Activated CD4-positive, alpha-beta memory T cell treated with anti-CD3 and anti-CD28 coated beads for 36 hours (primary cell): ENCODE measurements at places on chromosomes 11 and 22. TPM values are rescaled to one million over a fixed set of nuclear protein-coding genes. Genes with fewer than 3 reads are reported as not detected.

GRCh38 chr11:108793138-108793537 is 128.3 kb downstream of the DDX10 start:
- DNase-seq = no peak
- no peaks in the 10 kb centered on the region for H3K36me3 ChIP-seq
- H3K4me3 ChIP-seq = no peak overlapping the region
- H3K27me3 ChIP-seq = no peaks in the 10 kb centered on the region
- H3K4me1 ChIP-seq = peaks cover 21% of the 10 kb centered on the region

The MDK gene
- total RNA-seq = 7.0 TPM

DNA sequence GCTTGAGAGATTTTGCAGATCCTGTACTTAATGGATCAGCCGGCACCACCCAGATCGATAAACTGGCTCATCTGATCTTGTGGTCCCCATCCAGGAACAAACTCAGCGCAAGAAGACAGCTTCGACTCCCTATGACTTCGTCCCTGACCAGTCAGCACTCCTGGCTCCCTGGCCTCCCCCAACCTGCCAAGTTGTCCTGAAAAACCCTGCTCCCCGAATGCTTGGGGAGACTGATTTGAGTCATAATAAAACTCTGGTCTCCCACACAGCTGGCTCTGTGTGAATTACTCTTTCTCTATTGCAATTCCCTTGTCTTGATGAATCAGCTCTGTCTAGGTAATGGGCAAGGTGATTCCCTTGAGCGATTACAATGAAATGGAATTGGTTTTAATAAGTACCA is 29.5 kb downstream of the OR2AG2 start:
- H3K4me3 ChIP-seq = no peak overlapping the region
- H3K27ac ChIP-seq = peak overlapping the region; percentile 73
- peak; percentile 54 for DNase-seq
- H3K27me3 ChIP-seq = no peaks in the 10 kb centered on the region
- H3K4me1 ChIP-seq = peaks cover 51% of the 10 kb centered on the region

- H3K27ac ChIP-seq = peak overlapping the region; percentile 100
- H3K4me1 ChIP-seq = peaks cover 38% of the 10 kb centered on the region
- DNase-seq = peak; percentile 48
Measured at GRCh38 chr11:123063826-123064657, 2.1 kb upstream of the HSPA8 start.

DNA sequence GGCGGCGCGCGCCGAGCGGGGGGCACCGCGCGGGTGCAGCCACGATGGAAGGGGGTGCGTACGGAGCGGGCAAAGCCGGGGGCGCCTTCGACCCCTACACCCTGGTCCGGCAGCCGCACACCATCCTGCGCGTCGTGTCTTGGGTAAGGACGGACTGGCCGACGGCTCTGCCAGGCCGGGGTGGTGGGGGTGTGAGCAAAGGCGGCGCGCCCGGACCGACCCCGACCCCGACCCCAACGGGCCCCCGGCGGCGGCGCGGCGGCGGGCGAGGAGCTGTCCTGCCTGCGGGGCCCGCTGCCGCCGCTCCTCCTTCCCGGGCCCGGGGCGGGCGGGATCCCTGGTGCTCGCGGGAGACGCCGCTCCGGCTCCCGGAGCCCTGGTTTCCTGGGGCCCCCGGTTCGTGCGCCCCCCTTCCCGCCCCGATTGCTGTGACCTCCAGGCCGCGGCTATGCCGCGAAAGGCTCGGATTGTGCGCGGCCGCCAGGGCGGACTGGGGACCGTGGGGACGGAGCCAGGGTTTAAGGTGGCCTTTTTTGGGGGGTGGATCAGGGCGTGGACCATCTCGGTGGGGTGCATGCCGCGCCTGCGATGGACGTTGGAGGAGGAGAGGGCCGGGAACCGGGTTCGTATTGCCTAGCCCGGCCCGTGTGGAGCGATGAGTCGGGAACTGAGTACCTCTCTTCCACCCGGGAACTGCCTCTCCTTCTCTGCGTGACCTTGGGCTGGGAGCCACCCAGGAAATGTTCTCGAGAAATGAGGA is at the start of gene SYNGR1:
Gene SYNGR1 (plus strand): TSS at position 25 of the 760 bp plus-strand sequence. CDS start 20 bp downstream, at position 45.
- DNase-seq = no peak
- no peaks in the 10 kb centered on the region for H3K36me3 ChIP-seq
- H3K4me3 ChIP-seq = peak within 1 kb of the TSS; percentile 53
- no peak within 1 kb of the TSS for H3K27ac ChIP-seq
- peaks cover 22% of the 10 kb centered on the region for H3K27me3 ChIP-seq

DNA sequence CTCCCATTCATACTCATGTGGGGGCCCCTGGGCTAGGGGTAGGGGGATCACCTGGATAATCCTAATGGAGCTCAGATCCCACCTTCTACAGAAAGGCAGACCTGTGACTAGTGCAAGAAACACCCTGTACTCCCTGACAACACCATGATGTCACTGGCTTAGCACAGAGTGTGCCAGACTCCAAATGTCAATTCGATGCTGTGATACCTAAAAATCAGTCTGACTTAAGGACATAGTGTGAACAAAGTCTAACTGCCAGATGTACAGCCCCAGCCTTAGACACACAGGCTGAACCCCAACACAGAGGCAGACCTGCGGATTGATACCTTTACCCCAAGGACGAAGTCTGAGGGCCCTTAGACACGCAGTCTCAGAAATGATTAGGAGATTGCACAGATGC is 8.5 kb downstream of the ABCC8 start:
- H3K36me3 ChIP-seq = no peaks in the 10 kb centered on the region
- no peaks in the 10 kb centered on the region for H3K4me1 ChIP-seq
- no peak for DNase-seq

DNA sequence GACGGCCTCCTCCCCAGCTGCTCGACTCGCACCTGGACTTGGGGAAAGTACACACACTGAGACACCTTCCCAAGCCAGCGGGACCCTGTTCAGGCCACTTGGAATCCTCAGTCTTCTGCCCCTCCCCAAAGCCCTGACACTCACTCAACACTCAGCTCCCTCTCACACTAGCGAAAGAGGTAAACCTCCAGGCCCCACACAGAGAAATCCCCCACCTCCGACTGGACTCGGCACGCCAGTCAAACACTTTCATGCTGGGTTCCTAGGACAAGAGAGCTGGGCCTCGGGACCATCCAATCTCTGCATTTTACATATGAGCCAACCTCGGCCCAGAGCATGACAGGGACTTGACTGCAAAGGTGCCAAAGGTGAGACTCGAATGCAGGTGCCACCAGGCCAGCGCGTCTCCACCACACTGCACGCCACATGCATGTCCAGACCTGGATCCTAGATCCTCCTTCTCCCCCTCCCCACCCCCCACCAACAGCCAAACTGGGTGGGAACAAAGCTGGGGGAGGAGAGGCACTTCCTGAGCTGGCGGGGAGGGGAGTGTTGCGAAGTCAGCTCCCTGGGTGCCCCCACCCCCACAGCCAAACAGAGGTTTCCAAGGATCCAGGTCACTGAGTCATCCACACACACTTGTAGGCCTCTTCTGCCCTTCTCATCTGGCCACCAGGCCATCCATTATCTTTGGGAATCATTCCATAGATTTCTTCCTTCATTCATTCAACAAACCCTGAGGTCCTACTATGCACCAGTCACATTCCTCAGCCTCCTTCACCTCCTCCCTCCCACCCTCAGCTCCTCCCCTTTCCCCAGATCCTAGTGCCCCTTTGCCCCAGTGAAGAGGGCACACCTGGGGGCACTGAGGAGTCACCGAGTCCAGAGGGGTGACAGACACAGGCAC is 10.7 kb upstream of the CD5 start:
- H3K27me3 ChIP-seq = no peaks in the 10 kb centered on the region
- peak; percentile 85 for DNase-seq
- peak overlapping the region; percentile 96 for H3K4me3 ChIP-seq
- H3K36me3 ChIP-seq = peaks cover 41% of the 10 kb centered on the region

The HBG1 gene
- not detected for total RNA-seq

The DLAT gene
- total RNA-seq = 36.4 TPM

DNA sequence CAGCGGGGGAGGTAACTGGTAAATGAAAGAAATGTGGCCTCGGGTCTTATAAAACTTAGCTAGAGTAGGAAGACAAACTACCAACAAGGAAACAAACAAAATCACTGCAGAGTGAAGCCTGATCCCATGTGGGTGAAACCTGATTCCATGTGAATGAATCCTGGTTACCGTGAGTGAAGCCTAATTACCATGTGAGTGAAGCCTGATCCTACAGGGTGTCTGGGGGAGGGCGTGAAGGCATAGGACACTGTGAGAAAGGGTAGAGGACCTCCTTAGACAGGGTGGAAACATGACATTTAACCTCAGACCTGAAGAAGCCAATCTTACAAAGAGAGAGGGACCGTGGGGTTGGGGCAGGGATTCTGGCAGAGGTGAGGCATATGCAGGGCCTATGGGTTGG is 106.2 kb upstream of the USP47 start:
- H3K27me3 ChIP-seq = peaks cover 7% of the 10 kb centered on the region
- no peak overlapping the region for H3K27ac ChIP-seq
- no peak overlapping the region for H3K4me3 ChIP-seq
- H3K36me3 ChIP-seq = no peaks in the 10 kb centered on the region

- no peak overlapping the region for H3K4me3 ChIP-seq
- H3K4me1 ChIP-seq = no peaks in the 10 kb centered on the region
- no peak overlapping the region for H3K27ac ChIP-seq
Measured at GRCh38 chr11:125874556-125875124, 12.8 kb upstream of the HYLS1 start.

The OR5P2 gene
- total RNA-seq = not detected

The ARAP1 gene
- total RNA-seq = 79.6 TPM

- no peaks in the 10 kb centered on the region for H3K36me3 ChIP-seq
- H3K27me3 ChIP-seq = peaks cover 9% of the 10 kb centered on the region
- H3K4me3 ChIP-seq = no peak overlapping the region
- H3K4me1 ChIP-seq = no peaks in the 10 kb centered on the region
- H3K27ac ChIP-seq = no peak overlapping the region
Measured at GRCh38 chr11:92941676-92942571, 27.5 kb upstream of the MTNR1B start.

The GNG3 gene
- not detected for total RNA-seq

GRCh38 chr11:443542-444199 is 1.9 kb upstream of the ANO9 start:
- H3K27ac ChIP-seq = no peak overlapping the region
- H3K27me3 ChIP-seq = peaks cover 2% of the 10 kb centered on the region
- no peak overlapping the region for H3K4me3 ChIP-seq
- DNase-seq = no peak
- H3K4me1 ChIP-seq = peaks cover 22% of the 10 kb centered on the region

The GPHA2 gene
- 0.46 TPM for total RNA-seq

The CEND1 gene
- 0.68 TPM for total RNA-seq

DNA sequence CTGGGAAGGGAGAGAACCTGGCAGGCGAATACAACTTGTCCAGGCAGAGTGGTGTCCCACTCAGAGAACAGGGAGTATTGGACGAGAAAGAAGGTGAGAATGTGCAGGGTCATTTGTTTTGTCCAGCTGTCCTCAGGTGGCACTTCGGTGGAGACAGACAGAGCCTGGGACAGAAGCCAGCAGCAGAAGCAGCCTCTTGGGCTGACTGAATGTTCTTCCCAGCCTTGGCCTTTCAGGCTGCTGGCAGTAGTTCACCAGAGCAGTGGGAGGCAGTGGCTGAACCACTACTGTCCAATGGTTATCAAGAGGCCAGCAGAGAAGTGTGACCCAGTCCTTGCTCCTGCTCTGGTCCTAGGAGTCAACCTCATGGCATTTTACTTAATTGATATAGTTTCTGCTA is 331.1 kb upstream of the NARS2 start:
- no peak overlapping the region for H3K27ac ChIP-seq
- no peaks in the 10 kb centered on the region for H3K36me3 ChIP-seq
- H3K4me3 ChIP-seq = no peak overlapping the region
- H3K27me3 ChIP-seq = peaks cover 12% of the 10 kb centered on the region

The TNNI2 gene
- total RNA-seq = not detected

The DPP3 gene
- total RNA-seq = 89.7 TPM

The SLC2A11 gene
- total RNA-seq = 6.8 TPM

DNA sequence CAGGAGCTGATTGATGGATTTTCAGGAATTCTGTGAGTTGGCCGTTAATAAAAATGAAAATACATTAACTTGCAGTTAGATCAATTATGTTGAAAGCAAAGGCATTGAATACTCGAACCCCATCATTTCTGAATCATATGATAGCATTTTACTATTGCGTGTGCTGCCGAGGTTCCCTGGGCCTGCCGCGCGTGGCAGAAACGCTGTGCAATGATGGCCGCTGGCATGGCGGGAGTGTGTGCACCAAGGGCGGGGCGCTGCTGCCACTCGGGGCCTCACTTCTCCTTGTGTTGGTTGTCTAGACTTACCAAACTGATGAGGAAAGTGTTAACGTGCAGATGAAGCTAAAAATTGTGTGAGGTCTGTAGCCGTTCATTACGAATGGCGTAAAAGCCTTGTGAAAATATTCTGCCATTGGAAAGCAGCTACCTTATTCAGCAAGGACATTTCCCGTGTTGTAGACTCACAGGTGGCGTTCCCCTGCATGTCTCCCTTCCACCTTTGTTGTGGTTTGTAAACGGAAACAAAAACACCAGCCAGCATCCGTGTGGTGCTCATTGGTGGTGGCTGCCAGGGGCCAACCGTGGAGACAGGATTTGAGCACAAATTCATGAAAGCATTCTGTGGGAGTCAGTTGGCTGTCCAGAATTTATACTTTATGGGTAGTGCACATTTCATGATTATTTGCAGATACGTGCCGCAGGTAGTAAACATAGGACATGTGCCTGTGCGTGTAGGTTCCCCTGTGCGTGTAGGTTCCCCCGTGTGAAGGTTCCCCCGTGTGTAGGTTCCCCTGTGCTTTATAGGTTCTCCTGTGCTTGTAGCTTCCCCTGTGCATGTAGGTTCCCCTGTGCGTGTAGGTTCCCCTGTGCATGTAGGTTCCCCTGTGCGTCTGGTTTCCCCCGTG is 5.9 kb upstream of the GRAMD4 start:
- DNase-seq = peak; percentile 85
- H3K27me3 ChIP-seq = no peaks in the 10 kb centered on the region
- H3K27ac ChIP-seq = peak overlapping the region; percentile 91
- H3K4me1 ChIP-seq = peaks cover 26% of the 10 kb centered on the region
- no peaks in the 10 kb centered on the region for H3K36me3 ChIP-seq
- peak overlapping the region; percentile 84 for H3K4me3 ChIP-seq

GRCh38 chr11:47425611-47426010 is 628 bp downstream of the PSMC3 start:
- H3K27ac ChIP-seq = peak overlapping the region; percentile 95
- DNase-seq = no peak
- peaks cover 26% of the 10 kb centered on the region for H3K4me1 ChIP-seq
- peaks cover 42% of the 10 kb centered on the region for H3K36me3 ChIP-seq
- no peaks in the 10 kb centered on the region for H3K27me3 ChIP-seq
- H3K4me3 ChIP-seq = peak overlapping the region; percentile 100

The CATSPER1 gene
- total RNA-seq = not detected
